ENCODE measurements at places on chromosomes 1 and 21. TPM values are rescaled to one million over a fixed set of nuclear protein-coding genes. Genes with fewer than 3 reads are reported as not detected.

Gene CELA2B
- 0.38 TPM for polyA plus RNA-seq

Gene RUNX3
- polyA plus RNA-seq = 0.52 TPM

Gene FCRL6
- polyA plus RNA-seq = 0.25 TPM

Gene HTR6
- polyA plus RNA-seq = 1.3 TPM

Gene VASH2
- 20.9 TPM for polyA plus RNA-seq

Gene AMY1C
- polyA plus RNA-seq = not detected

Gene SMIM1
- polyA plus RNA-seq = 18.4 TPM

Gene DEPDC1
- polyA plus RNA-seq = 14.3 TPM

Gene PTPN22
- 0.51 TPM for polyA plus RNA-seq

DNA sequence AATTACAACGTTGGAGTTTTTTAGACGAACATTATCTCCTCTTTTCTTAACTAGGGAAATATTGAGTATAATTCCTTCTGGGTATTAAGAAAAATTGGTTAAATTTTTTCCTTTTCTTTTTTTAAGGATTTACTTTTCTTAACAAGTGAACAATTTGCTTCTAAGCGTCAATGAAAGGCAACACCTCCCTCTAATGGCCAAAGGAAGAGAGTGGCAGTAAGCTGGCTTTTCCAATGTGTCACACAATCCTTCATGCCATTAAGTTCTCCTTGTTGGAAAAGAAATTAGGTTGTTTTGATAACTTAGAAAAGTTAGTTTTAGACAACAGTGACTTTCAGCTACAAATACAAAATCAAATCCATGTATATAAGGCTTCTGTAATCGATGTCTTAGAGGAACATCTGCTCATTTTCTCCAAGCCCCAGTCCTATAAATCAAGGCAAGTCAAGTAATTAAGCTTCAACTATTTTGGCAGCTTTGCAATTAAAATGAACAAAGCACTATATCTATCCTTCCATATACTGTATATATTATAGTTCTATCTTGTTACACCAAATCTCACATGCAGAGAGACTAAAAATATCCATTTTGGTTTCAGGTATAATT lies 62.8 kb downstream of the EDEM3 start:
- peak; percentile 53 for DNase-seq

DNA sequence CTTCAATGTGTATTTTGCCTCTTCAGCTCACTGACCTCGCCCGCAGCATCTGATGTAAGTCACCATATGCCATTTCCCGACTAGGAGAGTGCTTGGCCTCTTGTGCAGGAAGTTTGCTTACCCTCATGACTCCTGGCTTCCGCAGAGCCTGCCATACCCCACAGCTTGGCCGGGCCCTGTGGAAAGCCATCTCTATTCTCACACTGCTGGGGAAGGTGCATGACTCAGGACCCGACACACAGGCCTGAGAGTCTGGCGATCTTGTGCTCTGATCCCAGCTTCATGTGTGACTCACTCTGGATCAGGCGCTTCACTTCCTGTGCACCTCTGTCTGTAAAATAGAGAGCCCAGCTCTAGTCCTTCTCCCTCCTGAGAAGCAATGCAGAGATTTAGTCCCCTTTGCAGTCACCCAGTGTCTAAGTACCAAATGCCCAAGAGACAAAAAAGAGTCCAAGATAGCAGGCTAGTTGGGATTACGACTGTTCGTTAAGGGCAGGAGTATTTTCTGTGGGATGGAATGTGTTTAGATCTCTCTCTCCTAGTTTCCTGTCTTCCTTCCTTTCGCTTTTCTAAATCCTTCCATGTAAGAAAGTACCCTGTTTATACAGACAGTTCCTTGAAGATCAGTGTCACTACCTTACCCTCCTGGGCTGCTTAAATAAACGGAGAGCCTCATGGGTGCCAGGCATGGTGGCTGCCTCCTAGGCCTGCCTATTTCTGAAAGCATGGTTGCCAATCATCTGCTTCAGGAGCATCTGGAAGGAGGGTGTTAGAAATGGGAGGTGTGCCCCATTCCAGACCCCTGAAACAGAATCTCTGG lies 62.8 kb upstream of the KIF26B start:
- no peak for DNase-seq

DNA sequence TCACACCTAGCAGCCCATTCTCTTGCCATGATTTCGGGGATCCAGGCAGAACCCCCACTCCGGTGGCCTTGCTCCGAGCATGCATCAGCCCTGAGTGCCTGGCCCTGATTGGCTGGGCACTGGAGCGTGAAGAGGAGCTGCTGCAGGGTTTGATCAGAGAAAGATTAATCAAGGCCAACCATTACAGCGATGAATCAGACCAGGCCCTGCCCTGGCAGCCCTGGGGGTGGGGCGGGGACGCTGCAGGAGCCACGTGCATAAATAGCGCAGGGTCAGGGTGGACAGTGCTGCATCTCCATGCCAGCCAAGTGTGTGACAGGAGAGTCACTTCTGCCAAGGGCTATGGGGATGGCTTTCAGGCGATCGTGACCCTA lies 3.4 kb upstream of the FAM131C start:
- DNase-seq = no peak

DNA sequence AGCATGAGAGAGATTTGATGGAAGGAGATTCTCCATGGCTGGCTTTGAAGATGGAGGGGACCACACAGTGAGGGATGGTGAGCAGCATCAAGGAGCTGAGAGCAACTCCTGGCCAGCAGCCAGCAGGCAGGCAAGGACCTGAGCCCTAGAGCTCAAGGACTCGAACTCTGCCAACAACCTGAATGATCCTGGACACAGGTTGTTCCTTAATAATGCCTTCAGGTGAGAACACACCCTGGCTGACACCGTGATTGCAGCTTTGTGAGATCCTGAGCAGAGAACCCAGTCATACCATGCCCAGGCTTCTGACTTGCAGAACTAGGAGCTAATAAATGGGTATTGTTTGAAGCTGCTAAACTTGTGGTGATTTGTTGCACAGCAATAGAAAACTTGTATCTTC lies 183.1 kb downstream of the LMX1A start:
- no peak for DNase-seq

DNA sequence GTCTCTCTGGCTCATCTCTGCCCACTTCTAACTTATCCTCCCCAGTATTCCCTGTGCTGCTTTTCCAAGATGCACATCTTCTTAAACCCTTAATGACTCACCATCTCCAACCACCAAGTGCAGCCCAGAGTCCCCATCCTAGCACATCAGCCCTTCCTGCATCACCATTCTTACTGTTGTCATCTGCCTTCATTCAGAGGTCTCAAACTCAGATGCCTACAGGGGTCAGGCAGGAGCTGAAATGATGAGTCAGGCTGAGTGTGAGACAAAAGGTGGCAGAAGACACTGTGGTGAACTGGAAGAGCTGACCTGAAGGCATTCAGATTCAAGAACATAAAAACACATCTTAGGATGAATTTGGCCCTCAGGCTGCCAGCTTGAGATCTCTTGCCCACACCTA lies 34.6 kb downstream of the OLFML2B start:
- DNase-seq = no peak

GRCh38 chr1:119286587-119287181 lies 81.9 kb upstream of the HAO2 start:
- DNase-seq = peak; percentile 36

DNA sequence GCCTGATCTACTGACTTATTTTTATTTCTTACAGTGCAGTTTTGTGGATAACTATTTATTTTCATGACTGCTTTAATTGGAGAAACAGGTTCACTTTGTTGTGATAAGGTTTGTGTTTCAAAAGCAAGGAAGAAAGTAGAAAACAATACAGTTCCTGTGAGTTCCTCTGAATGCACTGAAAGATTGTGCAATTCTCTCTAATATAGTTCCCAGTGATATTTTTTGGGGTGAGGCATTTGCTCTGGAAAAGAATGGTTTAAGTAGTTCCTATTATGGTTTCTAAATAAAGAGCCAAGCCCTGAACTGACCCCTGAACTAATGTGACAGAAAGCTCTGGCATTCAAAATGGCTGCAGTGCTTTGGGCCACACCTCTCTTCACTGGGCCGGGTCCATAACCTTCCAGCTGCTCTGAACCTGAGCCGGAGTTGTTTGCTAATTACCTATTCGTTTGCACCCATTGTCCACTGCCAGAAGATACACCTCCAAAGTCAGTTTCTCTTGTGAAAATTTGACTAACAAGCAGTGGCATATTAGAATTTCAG lies 56.6 kb upstream of the VTCN1 start:
- no peak for DNase-seq

DNA sequence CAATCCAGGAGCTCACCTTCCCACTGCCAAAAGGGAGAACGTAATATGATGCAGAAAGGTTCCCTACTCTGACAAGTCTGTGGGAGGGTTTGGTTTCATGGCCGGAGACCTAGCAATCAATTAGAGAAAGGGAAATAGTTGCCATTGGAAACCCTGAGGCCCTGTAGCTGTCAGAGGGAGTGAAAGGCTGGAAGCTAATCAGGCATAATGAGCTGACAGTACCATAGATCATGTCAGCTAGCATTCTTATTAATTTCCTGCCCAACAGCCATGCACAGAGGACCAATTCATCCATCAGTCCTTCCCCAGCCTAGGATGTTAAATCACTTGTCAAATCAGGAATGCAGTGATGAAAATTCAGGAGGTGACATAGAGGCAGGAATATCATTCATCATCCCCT lies 527.3 kb downstream of the PLPP3 start:
- no peak for DNase-seq

DNA sequence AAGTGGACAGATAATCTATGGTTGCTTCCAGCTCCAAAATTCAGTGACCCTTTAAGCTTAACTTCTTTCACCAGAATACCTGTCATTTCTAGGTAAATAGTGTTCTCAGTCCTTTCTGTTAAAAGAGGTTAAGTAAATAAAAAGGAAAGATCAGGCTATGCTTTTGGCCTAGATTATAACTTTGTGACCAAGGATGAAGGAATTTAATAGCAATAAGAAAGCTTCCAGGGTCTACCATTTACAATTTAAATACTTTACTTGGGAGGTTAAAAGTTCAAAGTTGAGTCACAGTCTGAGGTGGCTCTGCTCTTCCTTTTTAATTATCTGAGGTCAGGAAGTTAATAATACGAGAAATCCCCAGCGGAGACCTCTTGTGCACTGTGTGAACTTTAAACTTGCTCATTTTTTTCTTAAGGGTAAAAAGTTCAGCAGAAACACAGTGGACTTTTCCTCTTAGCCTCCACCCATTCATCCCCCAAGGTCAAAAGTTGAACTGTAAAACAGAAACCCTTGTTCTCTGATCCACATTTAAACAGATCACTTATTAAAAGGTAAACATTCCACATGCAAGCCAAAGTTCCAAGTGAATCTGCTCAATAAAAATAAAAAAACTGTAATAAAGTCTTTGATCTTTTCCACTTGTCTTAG lies 187.1 kb downstream of the NRIP1 start:
- no peak for DNase-seq

GRCh38 chr21:29424728-29425127 lies 126.0 kb downstream of the BACH1 start:
- DNase-seq = no peak

DNA sequence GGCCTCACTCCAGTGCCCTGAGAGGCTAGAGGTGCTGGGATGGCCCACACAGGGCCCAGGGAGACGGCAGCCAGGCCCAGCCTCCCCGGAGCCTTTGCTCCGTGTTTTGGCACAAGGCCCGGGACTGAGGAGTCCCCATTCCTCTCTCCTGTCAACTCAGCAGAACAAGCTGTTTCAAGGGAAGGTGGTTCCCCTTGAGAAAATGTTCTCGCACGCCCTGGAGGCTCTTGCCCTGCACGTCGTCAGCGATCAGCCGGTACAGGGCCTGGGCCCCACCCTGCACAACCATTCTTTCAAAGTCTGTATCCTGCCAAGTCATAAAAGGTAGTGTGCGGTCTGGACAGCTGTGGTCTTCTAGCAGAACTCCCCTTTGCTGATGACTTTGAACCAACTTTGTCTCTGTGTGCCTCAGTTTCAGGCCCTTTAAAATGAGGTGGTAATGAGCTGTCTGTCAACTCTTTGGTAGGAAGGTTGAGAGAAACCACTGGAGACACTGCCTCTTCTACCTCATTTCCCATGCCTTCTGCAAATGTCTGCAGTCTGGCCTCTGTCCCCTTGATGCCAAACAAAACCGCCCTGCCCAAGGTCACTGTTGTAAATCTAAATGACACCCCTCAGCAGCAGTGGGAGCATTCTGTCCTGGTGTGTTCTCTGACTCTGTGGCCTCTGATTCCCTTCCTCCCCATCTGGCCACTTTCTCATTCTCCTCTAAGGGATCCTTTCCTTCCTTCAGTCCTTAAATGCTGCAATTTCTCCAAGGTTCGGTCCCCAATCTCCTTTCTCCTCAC lies 138.6 kb upstream of the JUN start:
- DNase-seq = peak; percentile 31

GRCh38 chr1:118767971-118768370 lies 220.2 kb downstream of the TBX15 start:
- DNase-seq = no peak

GRCh38 chr21:44380876-44381275 lies 27.5 kb downstream of the TRPM2 start:
- DNase-seq = no peak

GRCh38 chr21:15430577-15430976 lies 299.2 kb upstream of the USP25 start:
- no peak for DNase-seq

- DNase-seq = no peak
Observed at GRCh38 chr1:167538657-167539056, 14.9 kb downstream of the CREG1 start.

- DNase-seq = no peak
Observed at GRCh38 chr1:167109125-167109524, 15.2 kb downstream of the STYXL2 start.

DNA sequence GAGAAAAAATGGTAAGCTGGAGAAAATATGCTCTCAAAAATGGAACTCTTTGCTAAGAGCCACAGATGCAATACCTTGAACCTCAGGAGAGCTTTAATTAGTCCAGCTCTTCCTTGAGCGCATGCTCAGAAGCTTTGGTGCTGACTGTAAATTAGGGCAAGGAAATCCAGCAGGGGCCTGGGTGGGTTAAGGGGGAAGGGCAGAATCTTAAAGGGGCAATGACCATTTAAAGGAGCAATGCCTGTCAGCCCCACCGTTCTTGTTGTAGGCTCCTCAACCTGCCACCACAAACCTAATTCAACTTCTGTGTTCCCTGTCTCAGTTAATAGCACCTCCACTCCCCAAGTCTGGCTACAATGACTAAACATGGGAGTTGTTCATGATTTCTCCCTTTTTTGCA lies 6.8 kb upstream of the SLC22A15 start:
- DNase-seq = peak; percentile 53

DNA sequence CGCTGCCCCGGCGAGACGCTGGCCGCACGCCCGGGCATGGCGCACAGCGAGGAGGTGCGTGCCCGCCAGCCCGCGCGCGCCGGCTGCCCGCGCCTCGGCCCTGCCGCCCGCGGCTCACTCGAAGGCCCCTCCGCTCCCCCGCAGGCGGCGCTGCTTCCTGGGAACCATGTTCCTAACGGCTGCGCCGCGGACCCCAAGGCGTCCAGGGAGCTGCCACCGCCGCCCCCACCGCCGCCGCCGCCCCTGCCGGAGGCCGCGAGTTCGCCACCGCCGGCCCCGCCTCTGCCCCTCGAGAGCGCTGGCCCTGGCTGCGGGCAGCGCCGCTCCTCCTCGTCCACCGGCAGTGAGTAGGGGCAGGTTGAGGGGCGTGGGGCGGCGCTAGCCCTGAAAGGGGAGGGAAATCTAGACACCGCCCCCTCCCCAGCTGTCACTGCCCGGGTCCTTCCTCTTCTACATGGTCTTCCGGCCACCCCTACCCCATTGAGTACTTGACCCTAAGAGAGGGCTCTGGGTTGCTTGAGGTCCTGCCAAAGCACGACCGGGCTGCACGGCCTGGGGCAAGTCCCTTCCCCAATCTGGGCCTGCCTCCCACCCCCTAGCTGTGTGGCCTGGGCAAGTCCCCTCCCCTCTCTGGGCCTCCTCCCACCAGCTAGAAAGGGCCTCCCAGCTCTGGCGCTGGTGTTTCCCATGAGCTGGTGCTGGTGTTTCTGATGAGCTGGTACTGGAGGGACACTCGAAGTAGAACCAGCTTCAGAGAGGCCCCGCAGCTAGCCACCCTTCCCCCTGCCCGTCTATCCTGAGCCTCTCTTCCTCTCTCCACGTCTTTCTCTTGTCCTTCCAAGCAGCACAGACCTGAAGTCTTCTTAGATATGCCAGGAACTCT lies 17.0 kb downstream of the TNFRSF25 start:
- no peak for DNase-seq

All from right renal pelvis (tissue), 4 donors.